Activated naive CD4-positive, alpha-beta T cell treated with anti-CD3 and anti-CD28 coated beads, Interleukin-2, amount 10 ng/mL, durations not matched to agents 7 days and 5 days (primary cell): ENCODE measurements at places on chromosomes 2 and 18.

DNA sequence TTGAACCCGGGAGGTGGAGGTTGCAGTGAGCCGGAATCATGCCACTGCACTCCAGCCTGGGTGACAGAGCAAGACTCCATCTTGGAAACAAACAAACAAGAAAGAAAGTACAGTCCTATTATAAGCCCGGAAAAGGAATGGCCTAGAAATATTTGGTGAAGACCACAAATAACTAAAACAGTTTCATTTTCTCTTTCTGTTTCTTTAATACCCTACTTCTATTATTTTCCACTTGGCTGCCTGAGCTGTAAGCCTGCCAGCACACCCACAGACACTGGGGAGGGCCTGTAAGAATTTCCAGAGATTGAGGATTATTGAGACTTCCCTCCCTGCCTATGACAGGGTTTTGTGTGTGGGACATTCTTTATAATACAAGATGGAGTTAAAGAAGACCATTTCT is 188.0 kb upstream of the DCC start:
- DNase-seq, result no peak

- DNase-seq, result no peak
Measured at GRCh38 chr18:49811151-49811938, 2.0 kb downstream of the ACAA2 start.

GRCh38 chr2:168054657-168055056 is 192.7 kb downstream of the STK39 start:
- DNase-seq, result no peak

GRCh38 chr18:12645751-12646203 is 12.1 kb downstream of the SPIRE1 start:
- no peak for DNase-seq

DNA sequence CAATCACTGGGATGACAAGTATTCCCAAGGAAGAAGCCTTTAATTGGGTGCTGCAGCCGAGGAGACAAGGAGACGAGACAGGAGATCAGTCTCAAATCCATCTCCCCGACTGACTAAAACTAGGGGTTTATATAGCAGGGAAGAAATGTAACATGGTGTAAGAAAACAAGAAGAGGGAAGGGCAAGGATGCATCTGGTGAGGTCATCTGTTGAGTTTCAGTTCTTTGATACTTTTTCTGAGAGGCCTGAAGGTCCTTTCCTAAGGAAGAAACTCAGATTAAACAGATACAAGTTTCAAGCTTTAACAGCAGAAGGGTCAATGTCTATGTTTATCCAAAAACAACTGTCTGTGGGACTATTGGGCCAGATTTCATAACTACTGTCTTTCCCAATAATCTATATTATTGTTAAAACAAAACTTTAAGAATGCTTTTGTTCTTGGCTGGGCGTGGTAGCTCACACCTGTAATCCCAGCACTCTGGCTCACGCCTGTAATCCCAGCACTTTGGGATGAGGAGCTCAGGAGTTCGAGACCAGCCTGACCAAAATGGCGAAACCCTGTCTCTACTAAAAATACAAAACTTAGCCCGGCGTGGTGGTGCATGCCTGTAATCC is 2.5 kb upstream of the PDCL3 start:
- DNase-seq, result no peak

DNA sequence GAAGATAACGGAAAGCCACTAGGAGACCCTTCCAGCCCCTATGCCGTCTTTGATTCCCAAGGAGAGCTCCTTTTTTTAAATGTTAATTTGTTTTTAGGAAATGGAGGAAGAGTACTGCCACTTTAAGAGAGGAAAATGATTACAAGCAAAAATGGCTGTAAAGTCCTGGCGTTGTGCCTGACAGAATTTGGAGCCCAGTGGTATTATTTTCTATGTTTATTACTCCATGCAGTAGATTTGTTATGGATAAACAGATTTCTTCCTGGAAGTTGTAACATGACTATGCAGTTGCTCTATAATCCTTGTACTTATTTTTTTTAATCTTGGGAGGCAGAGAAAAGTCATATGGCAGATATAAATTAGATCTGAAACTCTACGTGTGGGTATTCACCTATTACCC is 141.3 kb downstream of the GBX2 start:
- DNase-seq, result no peak

- no peak for DNase-seq
Measured at GRCh38 chr18:5972298-5972697, 77.0 kb upstream of the TMEM200C start.

DNA sequence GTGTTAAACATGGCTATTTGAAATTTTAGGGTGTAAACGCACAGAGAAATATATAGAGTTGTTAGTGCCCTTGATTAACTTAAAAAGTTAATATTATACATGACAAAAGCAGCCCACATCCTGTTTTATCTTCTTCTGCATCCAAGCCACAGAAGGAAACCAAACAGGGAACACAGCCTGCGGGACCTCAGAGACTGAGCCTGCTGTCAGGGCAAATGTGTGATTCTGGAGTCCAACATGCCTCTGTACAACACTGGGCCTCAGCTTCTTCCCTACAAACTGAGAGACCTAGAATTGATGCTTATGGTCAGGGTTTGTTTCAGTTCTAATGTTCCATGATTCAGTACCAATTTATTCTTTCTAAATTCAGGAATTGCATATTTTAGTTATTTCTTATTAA is 404.7 kb downstream of the FBXO15 start:
- DNase-seq, result no peak

DNA sequence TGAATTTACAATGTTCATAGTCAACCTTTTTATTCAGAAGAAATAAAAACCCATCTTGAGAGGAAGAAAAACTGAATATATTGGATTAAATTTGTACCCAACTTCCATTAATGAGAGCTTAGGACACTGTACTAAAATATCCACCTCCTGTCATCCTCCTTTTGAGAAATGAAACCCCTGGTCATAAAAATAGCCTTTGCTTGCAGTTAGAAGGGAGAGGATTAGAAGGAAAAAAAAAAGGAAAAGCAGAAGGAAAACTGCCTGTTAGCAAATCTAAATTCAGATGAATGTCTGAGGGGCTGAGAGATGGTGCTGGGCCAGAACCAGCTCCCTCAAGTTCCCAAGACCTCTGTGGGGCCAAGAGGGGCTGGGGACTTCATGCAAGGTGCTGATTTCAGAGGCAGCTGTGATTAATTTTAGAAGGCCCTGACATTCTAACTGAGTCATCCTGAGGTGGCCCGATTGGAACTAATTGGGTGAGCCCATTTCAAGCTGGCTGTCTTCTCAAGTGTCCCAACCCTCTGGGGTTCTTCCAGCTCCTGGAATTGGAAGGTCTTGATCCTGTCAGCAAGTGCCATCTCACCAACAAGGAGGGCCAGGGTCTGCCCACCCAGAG is 38.4 kb upstream of the BIN1 start:
- no peak for DNase-seq

DNA sequence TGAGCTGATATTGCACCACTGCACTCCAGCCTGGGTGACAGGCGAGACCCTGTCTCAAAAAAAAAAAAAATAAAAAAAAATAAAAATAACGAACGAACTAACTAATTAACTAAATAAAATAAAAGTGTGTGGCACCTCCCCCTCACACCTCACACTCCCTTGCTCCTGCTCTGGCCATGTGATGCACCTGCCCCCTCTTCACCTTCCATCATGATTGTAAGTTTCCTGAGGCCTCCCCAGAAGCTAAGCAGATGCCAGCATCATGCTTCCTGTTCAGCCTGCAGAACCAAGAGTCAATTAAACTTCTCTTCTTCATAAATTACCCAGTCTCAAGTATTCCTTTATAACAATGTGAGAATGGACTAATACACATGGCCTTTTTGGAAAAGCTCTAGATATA is 232.1 kb downstream of the TGIF1 start:
- no peak for DNase-seq

DNA sequence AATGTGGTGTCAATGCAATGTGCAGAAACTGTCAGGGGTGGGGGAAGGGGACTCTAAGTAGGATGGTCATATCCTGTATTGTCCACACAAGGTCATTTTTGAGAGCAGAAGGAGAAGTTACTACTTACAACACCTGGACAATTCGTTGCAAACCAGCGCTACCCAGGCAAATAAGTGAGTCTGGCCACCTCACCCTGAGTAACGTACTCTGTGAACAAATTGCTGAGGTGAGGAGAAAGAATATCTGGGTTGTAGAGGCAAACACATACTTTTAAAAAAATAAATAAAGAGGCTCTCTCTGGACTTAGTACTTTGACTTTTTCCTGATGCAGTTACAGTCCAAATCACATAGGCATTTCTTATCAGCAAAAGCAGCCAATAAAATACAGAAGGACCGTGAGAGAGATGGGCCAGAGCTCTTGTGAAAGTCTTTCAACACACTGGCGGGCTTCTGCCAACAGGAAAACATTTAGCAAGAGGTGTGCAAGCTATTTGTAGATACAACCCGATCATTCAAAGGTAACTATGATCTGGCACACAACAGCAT is 268.2 kb upstream of the ID2 start:
- DNase-seq, result no peak

GRCh38 chr2:9231291-9232165 is 24.9 kb downstream of the ASAP2 start:
- no peak for DNase-seq

- DNase-seq, result no peak
Measured at GRCh38 chr2:15923597-15923996, 16.8 kb upstream of the MYCN start.

DNA sequence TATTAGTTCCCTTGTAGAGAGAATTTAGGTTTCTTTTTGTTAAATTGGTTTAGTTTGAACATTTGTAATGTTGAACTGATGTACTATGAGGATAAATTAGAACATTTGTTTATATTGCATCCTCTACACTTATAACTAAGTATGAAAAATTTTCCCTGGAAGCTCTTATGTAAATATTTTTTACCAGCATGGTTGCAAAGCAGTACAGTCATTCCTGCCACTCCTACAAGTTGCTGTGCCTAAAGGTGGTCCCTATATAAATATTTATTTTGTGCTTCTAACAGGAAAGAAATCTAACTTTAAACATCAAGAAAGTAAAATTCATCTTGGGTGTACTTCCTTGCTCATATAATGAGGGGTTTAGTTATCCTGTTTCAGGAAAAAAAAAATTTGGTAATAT is 14.2 kb downstream of the TWSG1 start:
- no peak for DNase-seq

DNA sequence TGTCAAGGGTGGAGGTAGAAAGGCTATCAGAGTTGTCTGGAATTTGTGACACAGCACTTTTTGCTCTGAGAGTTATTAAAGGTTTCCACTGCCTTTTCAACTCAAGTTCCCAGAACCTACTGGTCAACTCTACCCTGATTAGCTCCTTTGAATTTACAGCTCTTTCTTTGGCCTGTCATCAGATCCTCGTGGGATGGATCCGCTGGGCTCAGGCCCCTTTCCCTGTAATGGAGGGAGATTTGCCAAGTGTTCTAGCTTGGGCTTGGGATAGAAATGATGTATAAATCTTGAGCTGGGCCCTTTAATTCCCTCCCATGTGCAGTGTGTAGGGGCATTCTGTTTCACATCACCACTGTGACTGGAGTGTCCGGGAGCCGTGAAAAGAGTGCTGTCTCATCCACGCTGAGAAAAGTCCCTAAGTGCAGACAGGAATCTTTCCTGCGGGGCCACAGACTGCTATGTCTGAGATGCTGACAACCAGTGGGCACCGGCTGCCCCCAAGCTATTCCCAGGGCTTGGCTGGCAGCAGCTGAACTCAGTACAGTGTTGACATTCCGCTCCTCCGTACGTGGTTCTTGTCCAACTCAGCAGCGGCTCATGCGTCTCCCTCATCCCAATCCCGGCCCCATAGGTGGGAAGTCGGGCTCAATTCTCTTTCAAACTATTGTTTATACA is 46.9 kb upstream of the ARHGAP28 start:
- no peak for DNase-seq

DNA sequence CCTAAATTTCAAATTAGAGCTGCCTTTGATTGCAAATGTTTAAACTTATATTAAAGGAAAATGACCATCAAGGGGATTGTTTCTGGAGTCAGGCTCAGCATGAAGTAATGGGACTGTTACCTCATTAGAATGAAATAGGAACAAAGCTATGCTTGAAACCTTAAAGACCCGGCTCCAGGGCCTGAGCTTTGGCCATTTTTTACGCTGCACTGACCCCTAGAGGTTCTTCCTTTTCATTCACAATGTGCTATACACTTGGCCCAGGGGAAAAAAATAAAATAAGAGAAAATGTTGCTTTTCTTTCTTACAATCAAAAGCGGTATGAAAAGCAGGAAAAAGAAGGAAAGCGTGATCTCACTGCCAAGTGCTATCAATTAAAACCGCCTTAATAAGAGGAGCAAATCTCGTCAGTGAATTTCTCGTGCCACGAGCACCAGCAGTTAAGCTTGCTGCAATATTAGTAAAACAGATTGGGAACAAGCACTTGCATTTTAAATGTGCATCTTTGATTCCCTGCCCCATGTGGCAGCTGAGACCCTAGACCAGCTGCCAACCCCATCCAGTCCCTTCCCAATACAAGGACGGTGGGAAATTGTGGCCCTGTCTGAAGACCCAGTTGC is 96.6 kb downstream of the MBD2 start:
- DNase-seq, result peak; percentile 42

- no peak for DNase-seq
Measured at GRCh38 chr2:40279001-40279400, 172.9 kb downstream of the SLC8A1 start.

DNA sequence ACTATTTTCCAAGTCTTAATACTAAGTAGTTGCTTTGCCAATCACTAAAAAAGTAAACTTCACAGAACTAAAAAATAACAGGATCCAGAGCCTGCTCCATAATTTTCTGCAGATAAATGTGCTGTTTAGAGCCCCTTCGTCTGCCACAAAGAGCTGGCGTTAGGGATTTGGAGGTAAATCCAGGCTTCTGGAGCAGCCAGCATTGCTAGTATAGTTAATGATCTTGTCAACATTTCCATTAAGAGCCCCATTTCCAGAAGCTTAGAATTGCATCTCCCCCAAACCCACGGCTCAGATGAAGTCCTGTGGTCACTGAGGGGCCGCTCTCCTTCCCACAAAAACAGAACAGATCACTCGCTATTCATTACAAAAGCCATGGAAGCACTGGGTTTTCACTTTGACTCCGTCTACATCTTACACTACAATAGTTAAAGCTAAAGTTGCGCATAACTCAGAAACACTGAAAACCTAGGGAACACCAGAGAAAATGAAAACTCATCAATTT is 41.9 kb downstream of the ZNF516 start:
- peak; percentile 8 for DNase-seq

- DNase-seq, result no peak
Measured at GRCh38 chr2:222311319-222311977, 12.7 kb upstream of the PAX3 start.

DNA sequence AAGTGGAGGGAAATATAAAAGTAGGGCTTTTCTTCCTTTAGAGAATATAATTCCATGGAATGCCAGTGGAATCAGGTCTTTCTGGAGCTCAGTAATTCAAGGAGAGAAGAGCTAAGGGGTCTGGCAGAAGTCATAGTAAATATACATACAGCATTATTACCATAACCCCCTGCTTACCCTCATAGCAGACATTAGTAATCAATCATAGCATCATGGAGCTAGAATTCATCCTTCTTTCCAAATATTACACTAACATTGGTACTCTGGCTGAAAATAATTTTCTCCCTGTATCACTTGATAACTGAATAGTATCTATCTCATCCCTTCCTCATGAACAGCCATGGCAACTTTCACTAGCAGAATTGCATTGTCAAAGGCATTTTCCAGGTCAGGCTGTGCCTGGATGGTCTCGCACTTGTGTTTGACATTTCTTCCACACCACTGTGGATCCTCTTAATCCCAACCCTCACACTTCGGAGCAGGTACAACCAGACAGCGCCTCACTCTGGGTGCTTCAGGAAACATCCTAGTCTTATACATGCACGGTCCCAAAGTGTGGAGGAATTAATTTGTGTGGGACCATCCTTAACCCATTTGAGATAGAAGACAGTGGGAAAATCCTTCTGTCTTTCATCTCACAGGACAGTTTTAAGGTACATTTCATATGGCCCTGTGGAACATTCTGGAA is 84.2 kb upstream of the SEC11C start:
- DNase-seq, result no peak

GRCh38 chr18:27585602-27586173 is 400.6 kb upstream of the CHST9 start:
- no peak for DNase-seq
